ENCODE measurements at places on chromosomes 3 and 15. TPM values are rescaled to one million over a fixed set of nuclear protein-coding genes. Genes with fewer than 3 reads are reported as not detected.

Gene CFAP91
- 0.05 TPM for total RNA-seq

Gene CCR1
- not detected for total RNA-seq

Gene PRR20G
- total RNA-seq = not detected

Gene TRIM42
- not detected for total RNA-seq

Gene CPB1
- total RNA-seq = not detected

Gene NAALADL2
- total RNA-seq = 6.6 TPM

Gene ANKUB1
- not detected for total RNA-seq

Gene NMNAT3
- 1.2 TPM for total RNA-seq

Gene GLDN
- total RNA-seq = 0.19 TPM

Gene SETD2
- total RNA-seq = 23.5 TPM

Measured in cardiac ventricle fibroblast (primary cell).